ENCODE measurements at places on chromosomes 5 and 9. TPM values are rescaled to one million over a fixed set of nuclear protein-coding genes. Genes with fewer than 3 reads are reported as not detected.

- H3K27me3 ChIP-seq: no peaks in the 10 kb centered on the region
- no peaks in the 10 kb centered on the region for H3K36me3 ChIP-seq
- DNase-seq: no peak
- no peak overlapping the region for H3K27ac ChIP-seq
Observed at GRCh38 chr9:109846776-109847175, 66.8 kb downstream of the PALM2AKAP2 start.

DNA sequence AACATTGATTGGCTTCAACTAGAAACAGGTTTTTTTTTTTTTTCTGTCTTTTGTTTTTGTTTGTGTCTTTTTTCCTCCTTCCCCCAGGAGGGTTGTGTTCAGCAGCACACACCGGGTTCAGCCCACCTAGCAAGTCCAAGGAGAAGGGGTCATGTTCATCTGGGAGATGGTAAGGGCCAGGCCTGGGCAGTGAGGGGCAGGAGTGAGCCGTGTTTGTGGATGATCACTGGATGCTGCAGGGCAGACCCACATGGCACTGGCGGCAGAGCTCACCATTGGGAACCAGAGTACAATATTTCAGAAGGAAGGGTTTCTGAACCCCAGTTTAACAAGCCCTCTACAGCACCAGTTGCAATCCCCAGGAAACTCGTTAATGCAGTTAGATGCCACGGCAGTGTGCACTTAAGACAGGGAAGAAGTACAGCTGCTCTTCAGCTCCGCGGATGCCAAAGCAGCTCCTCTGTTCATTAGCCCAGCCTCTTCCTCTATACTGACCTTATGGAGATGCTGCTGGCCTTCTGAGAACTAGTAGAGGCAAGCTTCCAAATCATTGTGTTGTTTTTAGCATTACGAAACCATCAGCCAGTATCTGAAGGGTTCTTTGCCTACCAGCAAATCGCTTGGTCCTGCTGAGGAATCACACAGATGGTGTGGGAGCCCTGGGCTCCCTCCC is 508.2 kb upstream of the WWC1 start:
- DNase-seq: no peak
- H3K4me3 ChIP-seq: no peak overlapping the region
- H3K36me3 ChIP-seq: no peaks in the 10 kb centered on the region
- no peak overlapping the region for H3K27ac ChIP-seq
- H3K27me3 ChIP-seq: no peaks in the 10 kb centered on the region

- no peak for DNase-seq
- no peaks in the 10 kb centered on the region for H3K27me3 ChIP-seq
- no peak overlapping the region for H3K4me3 ChIP-seq
- H3K4me1 ChIP-seq: no peaks in the 10 kb centered on the region
- no peak overlapping the region for H3K27ac ChIP-seq
- H3K36me3 ChIP-seq: no peaks in the 10 kb centered on the region
Observed at GRCh38 chr5:8184455-8185063, 315.6 kb downstream of the MTRR start.

DNA sequence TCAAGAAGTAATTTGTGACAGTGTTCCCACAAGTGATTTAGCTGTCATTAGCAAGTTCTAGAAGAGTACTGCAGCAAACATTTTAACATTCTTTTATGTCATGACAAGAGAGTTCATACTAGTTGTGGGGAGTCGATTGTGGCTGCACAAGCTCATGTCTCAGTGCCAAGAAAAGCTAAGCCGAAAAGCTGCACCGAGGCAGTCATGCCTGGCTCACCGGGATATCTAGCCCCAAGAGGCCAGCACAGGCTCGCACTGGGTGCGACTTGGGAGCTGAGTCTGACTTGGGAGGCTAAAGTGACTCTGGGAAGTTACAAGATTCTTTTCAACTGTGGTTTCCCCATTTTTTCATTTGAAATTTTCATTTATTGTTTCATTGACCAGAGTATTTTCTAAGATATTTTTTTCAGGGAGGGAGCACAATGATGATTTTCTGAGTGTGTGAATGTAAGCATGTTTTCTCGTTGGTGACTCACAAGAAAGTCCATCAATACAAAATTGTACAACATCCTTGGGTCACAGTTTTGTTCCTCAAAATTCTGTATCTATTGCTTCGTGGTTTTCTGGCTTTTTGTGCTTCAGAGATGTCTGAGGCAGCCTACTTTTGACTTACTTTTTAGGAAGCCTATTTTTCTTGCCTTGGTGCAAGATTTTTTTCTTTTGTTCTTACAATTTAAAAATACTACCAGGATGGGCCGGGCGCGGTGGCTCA is 18.7 kb downstream of the CAST start:
- H3K27me3 ChIP-seq: no peaks in the 10 kb centered on the region
- H3K4me3 ChIP-seq: no peak overlapping the region
- peaks cover 10% of the 10 kb centered on the region for H3K36me3 ChIP-seq
- H3K4me1 ChIP-seq: no peaks in the 10 kb centered on the region
- no peak overlapping the region for H3K27ac ChIP-seq
- peak; percentile 22 for DNase-seq

DNA sequence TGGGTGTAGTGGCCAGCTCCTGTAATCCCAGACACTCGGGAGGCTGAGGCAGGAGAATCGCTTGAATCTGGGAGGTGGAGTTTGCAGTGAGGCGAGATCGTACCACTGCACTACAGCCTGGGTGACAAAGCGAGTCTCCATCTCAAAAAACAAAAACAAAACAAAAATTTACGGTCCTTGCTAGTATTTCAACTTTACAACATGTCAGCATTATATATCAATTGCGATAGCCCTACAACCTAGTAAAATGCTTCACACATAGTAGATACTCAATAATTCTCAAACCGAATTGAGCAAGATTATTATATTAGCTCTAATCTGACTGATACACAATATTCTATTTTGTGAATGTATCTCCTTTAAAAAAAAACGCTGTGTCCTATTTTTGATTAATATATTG is 1411.0 kb upstream of the WWC1 start:
- no peaks in the 10 kb centered on the region for H3K36me3 ChIP-seq
- no peaks in the 10 kb centered on the region for H3K27me3 ChIP-seq
- no peak overlapping the region for H3K4me3 ChIP-seq
- DNase-seq: no peak
- H3K27ac ChIP-seq: no peak overlapping the region

GRCh38 chr9:127706836-127707241 is at the start of gene CFAP157:
Gene CFAP157, plus strand, starts transcription at chr9:127706988. Its CDS starts 44 bp downstream, at chr9:127707032.
- no peaks in the 10 kb centered on the region for H3K36me3 ChIP-seq
- no peak within 1 kb of the TSS for H3K27ac ChIP-seq
- H3K4me3 ChIP-seq: no peak within 1 kb of the TSS
- no peaks in the 10 kb centered on the region for H3K4me1 ChIP-seq

DNA sequence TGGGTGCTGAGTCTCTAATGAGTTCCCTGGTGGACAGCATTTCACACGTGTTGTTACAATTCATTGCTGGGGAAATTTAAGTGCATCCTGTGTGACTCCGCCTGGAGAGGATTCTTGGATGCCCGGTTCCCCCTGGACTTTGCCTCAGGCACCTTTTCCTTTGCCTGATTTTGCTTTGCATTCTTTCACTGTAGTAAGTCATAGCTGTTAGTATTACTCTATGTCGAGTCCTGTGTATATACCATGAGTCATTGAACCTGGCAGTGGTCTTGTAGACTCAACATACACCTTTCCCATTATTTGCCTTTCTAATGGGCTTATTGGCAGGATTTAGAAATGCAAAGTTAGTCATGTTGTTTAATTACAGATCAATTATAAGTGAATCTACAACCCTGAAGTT is 81.9 kb upstream of the DHFR start:
- H3K4me3 ChIP-seq: no peak overlapping the region
- no peaks in the 10 kb centered on the region for H3K36me3 ChIP-seq
- H3K27me3 ChIP-seq: no peaks in the 10 kb centered on the region
- no peak overlapping the region for H3K27ac ChIP-seq
- no peaks in the 10 kb centered on the region for H3K4me1 ChIP-seq
- DNase-seq: no peak

DNA sequence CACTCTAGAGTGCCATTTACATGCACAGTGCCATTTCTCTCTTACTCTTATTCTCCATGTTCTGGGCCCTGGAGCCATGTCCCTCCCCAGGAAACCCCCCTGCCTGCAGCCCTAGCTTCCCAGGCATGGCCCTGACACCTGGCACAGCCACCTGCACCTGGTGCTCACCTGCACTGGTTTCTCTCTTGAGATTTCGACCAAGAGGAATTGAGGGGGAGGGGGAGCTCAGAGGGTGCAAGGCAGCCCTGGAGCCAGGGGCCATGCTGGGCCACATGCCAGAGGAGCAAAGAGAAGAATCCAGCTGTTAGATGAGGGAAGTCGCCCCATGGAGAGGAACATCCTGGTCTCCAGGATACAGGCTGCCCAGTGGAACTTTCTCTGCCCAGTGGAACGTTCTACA is 65.0 kb upstream of the RAPGEF1 start:
- DNase-seq: no peak
- H3K4me1 ChIP-seq: no peaks in the 10 kb centered on the region
- H3K27ac ChIP-seq: no peak overlapping the region

Gene GABRA1
- not detected for total RNA-seq

Gene PTGDS
- total RNA-seq: 4,966 TPM
